Activated B cell treated with CpG ODN at 0.5 μM for 24 hours (primary cell): ENCODE measurements at places on chromosomes 11 and 22. TPM values are rescaled to one million over a fixed set of nuclear protein-coding genes. Genes with fewer than 3 reads are reported as not detected.

- no peak for DNase-seq
Measured at GRCh38 chr22:34950489-34950888, 115.5 kb upstream of the ISX start.

- DNase-seq = no peak
Measured at GRCh38 chr11:34209809-34210208, 104.4 kb downstream of the NAT10 start.

GRCh38 chr11:26946257-26946716, 47.6 kb upstream of the FIBIN start:
- no peak for DNase-seq

DNA sequence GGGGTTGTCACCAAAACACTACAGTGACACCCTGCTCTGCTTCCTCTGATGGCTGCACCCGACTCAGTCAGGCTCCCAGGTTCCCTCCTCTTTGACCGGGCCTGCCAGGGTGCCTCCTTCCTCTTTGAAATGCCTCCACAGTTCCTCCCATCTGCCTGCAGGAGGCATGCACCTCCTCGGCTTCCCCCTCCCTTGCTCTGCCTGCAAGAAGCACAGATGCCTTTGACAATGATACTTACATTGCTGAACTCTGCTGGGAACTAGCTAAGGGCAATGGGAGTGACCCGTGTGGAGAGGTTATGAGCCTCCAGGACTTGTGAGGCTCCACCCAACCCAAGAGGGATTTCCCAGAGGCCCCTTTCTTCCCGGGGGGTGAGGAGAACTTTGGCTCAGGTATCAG, 674.1 kb downstream of the OPCML start:
- no peak for DNase-seq

ZP1 gene
- total RNA-seq = not detected in 2 replicates

TRPC6 gene
- not detected in 2 replicates for total RNA-seq

PAFAH1B2 gene
- total RNA-seq = 71.3 and 78.7 TPM in 2 replicates
